Suprapubic skin (tissue), 4 donors: ENCODE measurements at places on chromosomes 11 and 22.

DNA sequence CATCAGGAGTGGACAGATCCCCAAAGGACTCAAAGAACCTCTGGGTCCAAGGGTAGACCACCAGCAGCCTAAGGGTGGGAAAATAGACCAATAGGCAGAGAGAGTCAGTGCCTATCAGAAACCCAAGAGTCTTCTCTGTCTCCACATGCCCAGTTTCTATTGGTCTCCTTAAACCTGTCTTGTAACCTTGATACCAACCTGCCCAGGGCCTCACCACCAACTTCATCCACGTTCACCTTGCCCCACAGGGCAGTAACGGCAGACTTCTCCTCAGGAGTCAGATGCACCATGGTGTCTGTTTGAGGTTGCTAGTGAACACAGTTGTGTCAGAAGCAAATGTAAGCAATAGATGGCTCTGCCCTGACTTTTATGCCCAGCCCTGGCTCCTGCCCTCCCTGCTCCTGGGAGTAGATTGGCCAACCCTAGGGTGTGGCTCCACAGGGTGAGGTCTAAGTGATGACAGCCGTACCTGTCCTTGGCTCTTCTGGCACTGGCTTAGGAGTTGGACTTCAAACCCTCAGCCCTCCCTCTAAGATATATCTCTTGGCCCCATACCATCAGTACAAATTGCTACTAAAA is at the start of gene HBB:
HBB (minus strand) TSS at position 340 of the 579 bp plus-strand sequence; CDS start at position 290, 50 bp downstream.
- DNase-seq: no peak

- DNase-seq: no peak
These were observed 53.2 kb upstream of the AMPD3 start for GRCh38 chr11:10401696-10402392.

- no peak for DNase-seq
These were observed 22.1 kb downstream of the LMO2 start for GRCh38 chr11:33869481-33870422.

DNA sequence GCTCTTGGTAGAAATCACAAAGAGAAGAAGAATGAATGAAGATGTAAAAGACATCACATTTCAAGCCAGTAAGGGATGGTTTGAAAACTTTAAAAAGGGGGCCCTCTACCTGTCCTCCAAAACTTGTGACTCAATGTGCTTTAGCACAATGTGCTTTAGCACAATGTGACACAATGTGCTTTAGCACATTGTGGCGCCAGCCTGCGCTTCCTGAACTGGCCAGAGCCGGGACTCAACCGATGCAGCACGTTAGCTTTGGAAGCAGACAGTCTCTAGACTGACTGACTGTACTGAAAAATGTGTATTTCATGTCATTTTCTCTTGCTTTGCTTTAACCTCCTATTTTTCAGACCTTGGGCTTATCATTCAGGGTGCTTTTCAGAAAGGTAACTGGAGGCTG is 63.5 kb downstream of the FAM83F start:
- no peak for DNase-seq

- no peak for DNase-seq
These were observed 128.2 kb downstream of the BRD1 start for GRCh38 chr22:49699476-49699875.

GRCh38 chr11:130244848-130245247 is 69.9 kb downstream of the ZBTB44 start:
- DNase-seq: no peak

DNA sequence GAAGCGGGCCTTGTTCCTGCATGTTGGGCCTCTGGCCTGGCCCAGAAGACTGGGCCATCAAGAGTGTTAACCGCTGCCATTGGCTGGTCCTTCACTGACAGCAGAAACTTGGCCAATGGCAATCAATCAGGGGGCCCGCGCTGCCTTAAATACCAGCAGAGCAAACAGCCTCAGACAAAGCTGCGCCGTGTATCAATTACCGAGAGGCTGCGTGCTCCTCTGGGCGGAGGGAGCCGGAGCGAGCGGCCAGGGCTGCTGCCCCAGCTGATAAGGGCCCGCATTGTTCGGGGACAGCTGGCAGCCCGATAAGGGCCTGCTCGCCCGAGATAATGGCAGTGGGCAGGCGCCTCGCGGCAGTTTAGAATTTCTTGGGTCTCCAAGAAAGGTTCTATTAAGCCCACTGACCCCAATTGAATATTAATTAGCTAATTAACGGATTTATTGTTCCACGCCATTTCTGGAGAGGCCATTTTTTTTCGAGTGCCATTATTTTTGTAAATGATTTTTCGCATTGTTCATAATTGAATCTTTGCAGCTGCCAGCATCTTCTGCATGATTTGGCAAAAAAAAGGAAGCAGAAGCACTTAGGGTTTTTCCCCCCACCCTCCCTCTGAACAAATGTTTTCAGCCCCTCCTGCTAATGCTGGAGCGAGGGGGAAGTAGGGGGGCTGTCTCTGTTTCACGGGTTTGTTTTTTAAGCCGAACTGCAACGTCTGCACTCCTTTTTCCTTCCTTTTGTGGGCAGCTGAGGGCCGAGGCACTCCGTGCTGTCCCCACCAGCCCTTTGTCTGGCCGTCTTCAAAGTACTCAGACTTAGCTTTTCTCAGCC is 37.6 kb upstream of the RIC3 start:
- no peak for DNase-seq

- DNase-seq: no peak
These were observed 339.8 kb upstream of the NARS2 start for GRCh38 chr11:78914503-78914902.

GRCh38 chr11:120702656-120703055 is 191.1 kb downstream of the GRIK4 start:
- no peak for DNase-seq

DNA sequence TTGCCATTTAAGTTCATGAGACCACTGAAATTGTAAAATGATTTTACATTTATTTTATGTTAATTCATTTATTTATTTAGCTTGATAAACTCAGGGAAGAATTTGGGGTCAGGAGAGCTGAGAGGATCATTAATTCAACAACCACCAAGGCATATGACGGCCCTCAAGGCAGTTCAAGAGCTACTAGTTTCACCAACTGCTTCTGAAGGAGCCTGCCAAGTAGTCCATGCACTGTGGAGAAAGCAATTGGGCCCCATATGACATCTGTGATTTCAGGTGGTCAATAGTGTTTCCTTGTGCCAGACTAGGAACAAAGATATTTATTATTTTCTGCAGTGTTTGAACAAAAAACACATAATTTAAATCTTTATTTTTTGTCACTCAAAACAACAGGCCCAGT is 236.4 kb downstream of the CASP12 start:
- no peak for DNase-seq

DNA sequence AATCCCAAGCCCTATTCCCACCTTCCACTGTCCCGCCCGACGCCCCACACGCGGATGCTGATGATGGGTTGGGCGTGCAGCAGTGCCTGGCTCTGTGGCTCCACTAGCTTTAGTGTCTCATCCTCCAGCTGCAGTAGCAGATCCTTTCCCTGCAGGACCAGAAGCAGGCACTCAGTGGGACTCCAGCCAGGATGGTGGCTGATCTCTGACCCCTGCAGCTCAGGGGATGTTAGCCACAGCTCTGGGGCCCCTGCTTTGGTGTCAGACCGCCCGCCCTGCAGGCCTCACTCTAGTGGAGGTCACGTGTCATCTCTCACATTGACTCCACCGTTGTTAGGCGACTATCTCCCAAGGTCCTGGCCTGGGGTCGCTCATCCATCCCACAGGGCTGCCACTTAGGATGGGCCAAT is 11.8 kb downstream of the SMPD1 start:
- no peak for DNase-seq
